ENCODE measurements at places on chromosomes 3 and 15.

GRCh38 chr15:64249883-64250575 lies 87.2 kb upstream of the PPIB start:
- DNase-seq, result no peak

GRCh38 chr15:34456658-34457057 lies 19.1 kb upstream of the GOLGA8A start:
- no peak for DNase-seq

DNA sequence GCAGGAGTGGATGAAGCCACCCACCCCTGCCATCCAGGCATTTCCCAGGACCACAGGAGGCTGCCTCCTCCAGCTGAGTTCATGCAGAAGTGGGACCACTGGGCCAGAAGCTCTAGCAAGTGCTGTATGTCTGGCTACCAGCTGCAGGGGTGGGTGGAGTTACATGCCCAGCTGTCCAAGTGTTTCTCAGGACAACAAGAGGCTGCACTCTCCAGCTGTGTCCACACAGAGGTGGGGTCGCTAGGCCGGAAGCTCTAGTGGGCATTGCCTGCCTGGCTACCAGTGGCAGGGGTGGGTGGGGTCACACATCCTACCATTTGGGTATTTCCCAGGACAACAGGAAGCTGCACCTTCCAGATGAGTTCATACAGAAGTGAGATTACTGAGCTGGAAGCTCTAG lies 234.0 kb upstream of the PPP2R3A start:
- DNase-seq, result no peak

DNA sequence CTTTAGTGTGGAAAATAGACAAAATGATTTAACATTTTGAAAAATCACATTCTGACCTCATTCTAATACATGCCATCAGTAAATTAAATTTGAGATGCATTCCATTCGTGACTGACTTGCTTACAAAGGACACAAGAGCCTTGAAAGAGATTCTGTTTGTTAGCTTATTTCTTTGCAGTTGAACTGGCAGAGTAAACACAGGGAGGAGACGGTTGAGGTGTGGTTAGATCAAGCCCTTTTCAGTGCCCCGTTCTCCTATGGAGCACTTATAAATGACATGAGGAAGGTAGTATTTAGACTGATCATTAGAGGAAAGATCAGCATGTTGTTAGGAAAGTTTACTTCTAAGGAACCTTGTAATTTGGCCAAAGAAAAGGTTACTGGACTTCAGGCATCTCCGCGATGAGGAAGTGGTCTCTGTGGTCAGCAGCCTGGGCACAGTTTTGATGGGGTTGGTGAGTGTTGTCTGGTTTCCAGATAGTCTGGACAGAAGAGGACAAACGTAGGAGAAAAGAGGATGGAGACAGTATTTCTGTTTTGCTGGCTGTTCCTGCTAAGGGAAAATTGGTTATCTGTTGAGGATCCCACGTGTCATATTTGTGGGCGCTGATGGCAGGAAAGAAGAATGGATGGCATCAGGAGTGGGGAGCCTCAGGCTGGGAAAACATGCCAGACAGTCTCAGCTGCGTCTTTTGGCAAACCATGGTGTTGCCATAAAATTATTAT lies 328.9 kb upstream of the TBL1XR1 start:
- peak; percentile 9 for DNase-seq

DNA sequence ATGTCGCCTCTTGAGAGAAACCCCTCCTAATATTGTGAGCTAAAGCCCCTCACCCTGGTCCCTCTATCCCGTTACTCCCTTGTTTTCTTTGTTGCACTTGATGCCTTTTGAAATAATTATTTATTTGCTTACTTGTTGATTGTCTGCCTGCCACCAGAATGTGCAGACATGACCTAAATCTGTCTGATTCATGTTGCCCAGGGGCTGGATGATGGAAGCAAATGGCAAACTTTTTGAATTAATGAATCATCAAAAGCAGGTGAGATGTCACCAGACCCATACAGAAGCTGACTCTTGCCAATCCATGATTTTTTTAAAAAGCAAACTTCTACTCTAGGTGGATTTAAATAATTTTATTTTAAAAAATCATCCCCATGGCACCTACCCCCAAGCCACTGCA lies 49.3 kb downstream of the GRIP2 start:
- DNase-seq, result no peak

DNA sequence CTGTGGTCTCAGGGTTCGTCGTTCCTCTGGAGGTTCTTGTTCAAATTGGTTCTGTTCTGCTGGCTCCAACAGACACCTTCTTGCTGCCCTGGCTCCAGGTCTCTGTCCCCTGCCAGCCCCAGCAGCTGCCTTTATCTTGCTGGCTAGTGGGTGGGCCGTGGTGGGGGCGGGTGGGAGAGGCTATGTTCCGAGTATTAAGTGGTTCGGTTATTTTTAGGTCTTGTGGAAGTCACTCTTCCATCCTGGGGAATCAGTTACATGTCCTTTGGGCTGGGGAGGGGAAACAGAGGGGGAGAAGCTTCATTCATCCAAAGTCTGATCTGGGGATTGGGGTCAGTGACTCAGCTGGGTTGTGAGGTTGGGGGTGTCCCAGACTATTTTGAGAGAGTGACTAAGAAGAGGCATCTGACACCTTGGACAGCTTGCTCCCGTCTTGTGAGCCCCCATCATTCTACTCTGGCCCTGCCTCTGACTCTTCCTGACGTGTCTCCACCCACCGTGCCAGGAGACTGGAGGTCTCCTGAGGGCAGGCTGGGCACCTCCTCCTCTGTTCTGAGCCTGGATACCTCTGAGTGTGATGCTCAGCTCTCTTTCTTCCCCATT lies at the start of gene XIRP1:
XIRP1 (minus strand) TSS at position 106 of the 603 bp plus-strand sequence. CDS start 3,150 bp downstream, outside the sequence.
- no peak for DNase-seq
